ENCODE measurements at places on chromosomes 6 and 20. TPM values are rescaled to one million over a fixed set of nuclear protein-coding genes. Genes with fewer than 3 reads are reported as not detected.

The GNMT gene
- not detected for total RNA-seq

GRCh38 chr20:31830406-31830981 lies 11.3 kb downstream of the MYLK2 start:
- no peak for DNase-seq

The ADISSP gene
- total RNA-seq, result 62.0 TPM

DNA sequence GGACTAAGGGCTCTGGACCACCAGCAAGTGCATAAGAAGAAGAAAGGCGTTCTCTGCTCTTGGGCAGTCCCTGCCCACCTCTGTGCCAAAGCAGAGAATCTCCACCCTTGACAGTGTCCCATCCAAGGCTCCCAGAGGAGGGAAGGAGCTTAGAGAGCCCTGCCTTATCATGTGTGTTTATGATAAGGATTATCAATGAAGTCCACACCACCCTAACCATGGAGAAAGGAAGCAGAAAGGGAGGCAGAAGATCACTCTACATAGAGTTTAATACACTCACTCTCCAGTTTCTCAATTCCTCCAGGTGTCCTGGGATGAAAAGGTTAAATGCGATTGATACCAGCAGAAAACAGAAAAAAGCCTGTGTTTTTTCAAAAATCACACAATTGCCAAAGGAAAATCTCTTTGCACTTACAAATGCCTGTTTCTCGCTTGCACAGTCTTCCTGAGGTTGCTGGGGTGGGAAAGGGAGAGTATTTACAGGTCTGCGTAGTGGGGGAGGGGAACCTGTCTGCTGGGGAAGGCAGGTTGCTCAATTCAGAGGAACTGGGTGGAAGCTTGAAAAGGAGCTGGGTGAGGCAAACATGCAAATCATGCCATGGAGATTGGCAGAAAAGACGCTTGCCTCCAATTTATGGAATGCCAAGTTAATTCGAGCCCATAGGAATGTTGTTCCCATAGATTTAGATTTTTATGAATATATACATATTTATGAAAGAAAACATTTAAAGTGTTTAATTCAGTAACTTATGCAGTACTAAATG lies 104.0 kb downstream of the EYA2 start:
- no peak for DNase-seq

The OGFRL1 gene
- 34.0 TPM for total RNA-seq

The BMP5 gene
- total RNA-seq, result not detected

GRCh38 chr6:107719160-107719559 lies 105.0 kb downstream of the SCML4 start:
- no peak for DNase-seq

- DNase-seq, result no peak
Measured at GRCh38 chr20:37992802-37993409, 40.4 kb downstream of the TTI1 start.

DNA sequence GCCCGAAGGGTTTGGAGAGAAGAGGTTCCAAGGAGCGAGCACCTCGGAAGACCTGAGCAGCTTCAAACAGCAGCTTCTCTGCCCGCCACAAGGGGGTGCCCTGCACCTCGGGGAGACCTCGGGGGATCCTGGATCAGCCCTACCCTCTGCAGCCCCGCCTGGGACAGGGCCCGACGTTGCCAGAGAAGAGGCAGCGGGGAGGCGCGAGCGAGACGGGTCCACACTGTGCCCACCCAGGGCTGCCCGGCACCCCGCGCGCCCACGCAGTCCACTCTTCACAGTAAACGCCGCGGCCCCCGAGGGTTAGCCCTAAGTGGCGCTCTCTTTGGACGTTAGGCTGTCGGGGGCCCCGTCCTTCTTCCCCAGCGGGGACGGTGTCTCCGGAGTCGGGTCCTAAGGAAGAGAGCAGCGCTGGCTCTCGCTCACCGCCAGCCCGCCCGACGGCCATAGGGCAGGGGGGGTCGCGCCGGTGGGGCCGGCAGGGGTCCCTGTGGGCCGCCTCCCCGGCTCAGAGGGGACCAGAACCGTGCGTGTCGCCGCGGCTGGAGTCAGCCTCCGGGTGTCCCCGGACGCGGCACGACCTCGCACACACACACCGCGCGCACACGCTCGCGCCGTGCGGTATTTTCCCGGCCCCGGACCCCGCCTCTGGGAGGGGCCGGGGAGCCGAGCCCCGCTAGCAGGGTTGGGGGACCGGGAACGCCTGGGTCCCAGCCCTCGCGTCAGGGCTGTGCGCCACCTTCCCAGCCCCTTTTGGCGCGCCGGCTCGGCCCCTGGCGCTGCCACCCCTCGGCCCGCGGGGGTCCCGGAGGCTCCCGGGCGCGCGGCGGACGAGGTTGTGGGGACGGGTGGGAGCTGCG lies 929 bp downstream of the CDH22 start:
- no peak for DNase-seq

Measured in epithelial cell of proximal tubule (primary cell).